ENCODE measurements at places on chromosomes 7 and 10.
A peak's percentile ranks its signal among the peaks of the same experiment; 100 is the strongest.

- no peak for DNase-seq
Observed at GRCh38 chr10:7312488-7312857, 98.4 kb downstream of the SFMBT2 start.

DNA sequence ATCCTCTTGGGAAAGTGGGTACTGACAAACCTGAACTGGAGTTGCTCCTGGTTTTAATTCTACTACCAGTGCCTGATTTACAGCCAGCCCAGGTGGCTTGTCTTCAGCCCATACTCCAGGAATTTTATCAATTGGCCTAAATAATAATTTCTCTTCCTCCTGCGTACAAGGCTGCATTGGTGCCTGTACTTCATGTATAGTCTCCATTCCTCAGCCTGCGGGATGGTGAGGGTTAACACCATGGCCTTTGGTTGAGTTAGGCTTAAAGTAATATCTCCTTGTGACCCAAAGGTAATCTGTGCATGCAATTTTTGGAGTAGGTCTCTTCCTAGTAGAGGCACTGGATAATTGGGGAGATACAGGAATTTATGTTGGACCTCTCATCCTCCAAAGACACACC lies 5.5 kb upstream of the ZNF117 start:
- DNase-seq: no peak

DNA sequence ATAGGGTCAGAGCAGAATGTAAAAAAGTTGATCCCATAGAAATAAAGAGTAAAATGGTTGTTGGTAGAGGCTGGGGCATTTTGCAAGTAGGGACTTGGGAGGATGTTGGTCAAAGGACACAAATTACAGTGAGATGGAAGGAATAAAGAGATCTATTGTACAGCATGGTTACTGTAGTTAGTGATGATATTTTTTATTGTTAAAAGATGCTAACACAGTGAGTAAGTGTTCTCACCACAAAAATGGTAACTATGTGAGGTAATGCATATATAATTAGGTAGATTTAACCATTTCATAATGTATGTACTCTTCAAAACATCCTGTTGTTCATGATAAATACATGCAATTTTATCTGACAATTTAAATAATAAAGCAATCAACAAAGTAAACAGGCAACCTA lies 280.7 kb upstream of the MAGI2 start:
- DNase-seq: no peak

GRCh38 chr10:108393089-108393488 lies 1228.6 kb upstream of the SORCS1 start:
- no peak for DNase-seq

DNA sequence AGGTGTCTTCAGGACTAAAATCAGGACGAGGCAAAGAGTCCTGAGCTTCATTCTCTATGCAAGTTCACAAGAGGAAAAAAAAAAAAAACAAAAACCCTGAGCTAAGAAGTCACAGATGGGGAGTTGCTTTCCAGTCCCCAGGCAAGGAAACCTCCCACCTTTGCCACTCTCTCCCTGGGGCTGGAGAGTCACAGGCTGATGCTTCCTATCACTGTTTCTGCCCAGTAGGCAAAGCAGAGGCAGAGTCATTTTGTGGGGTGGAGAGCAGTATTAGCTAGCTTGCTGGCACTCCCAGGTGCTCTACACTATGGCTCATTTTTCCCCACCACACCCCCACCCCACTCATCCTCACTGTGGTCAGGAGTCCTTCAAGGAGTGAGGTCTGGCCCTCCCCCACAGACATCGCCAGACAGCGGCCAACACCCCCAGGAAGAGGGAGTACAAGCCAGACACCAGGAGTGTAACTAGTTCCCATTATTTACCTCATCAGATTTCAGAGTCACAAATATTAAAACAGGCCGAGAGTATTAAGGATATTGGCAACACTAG lies 34.6 kb upstream of the UNC5B start:
- no peak for DNase-seq

DNA sequence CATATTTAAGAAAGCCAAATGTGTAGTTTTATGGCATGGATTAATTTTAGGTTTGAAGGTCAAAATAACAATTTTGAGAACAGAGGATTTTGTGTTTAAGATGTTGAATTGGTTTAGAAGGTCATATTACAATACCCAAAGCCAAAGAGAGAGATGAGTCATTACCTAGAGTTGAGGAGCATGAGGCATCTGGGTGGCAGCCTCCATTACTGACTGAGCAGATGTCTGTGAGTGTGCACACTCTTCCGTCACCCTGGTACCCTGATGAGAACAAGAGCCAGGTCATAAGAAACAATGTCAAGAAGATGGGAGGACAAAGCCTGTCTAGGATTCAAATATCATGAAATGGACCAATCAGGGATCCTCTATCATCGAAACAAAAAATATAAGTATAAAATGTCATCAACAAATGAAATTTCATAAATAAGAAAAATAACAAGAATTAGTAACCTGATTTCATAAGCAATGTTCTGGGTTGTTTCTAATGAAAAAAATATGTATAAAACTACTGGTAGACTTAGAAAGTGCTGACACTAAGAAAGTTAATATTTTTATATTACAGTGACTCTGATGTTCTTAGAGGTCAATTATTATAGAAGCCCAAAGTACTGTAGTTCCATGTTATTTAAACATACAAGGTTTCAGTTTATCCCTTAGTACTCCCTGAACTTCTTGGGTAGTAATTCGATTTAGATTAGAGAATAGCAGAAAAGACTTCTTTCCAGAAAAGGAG lies 20.0 kb downstream of the CUBN start:
- DNase-seq: peak; percentile 88

DNA sequence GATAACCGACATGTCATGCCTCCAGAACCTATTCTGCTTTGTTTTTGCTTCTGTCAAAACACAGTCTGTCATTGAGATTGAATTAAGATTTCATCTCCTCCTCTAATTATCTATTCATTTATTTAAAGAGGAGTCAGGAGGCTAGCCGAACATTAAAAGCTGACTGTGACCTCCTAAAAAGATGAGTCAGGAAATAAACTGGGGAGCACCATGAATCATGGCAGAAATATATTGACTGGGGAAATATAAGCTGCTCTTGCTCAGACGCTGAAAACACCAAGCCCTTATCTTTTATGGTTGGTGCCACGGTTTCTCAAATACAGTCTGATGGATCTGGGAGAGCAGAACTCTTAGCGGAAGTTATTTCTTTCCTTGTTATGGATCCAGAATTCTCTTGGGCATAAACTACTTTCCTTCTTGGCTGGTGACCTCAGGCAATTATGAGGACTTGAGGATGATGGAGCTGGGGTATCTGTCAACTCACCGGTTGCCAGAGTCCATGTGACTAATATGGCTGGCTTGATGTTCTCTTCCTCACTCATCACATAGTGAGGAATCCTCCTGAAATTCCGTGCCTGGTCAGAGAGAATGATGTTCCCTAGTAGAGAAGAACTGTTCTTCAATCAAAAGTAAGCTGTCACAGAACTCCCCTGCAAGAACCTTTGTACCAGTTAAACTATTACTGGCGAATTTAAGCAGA lies 307.6 kb upstream of the PHYHIPL start:
- DNase-seq: peak; percentile 58

DNA sequence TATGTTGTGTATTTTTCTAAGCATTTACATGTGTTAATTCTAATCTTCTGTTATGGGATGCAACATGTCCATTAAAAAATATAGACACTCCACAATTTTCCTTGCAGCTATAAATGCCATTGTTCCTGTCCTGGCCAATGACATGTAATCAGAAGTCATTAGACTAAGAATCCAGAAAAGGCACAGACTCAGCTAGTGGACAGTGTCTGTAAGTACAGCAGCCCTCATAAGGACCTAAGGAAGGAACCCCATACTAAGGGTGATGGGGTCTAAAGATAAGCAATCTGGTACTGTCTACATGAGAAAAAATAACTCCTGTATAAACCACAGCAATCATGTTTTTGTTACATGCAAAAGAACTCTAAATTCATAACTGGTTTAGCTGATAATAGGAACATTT lies 115.9 kb downstream of the GPR85 start:
- DNase-seq: no peak

DNA sequence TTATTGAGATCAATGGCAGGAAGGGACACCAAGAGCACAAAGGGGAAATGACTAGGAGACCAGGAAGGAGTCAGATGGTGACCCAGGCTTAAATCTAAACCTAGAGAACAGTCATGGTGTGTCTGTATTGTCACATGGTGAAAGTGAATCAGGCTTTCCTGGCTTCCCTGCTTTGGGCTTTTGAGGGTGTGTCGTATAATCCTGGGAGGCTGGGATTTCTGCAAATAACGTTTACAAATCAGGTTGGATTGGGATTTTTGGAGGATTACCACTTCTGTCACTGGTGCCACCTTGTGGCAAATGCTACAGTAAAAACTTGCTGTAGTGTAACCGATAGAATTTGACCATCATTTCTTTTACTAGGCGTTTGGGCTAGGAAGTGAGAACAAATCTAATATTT lies 502.6 kb downstream of the NRG3 start:
- DNase-seq: no peak

- no peak for DNase-seq
Observed at GRCh38 chr10:95441547-95441923, 119.6 kb downstream of the SORBS1 start.

DNA sequence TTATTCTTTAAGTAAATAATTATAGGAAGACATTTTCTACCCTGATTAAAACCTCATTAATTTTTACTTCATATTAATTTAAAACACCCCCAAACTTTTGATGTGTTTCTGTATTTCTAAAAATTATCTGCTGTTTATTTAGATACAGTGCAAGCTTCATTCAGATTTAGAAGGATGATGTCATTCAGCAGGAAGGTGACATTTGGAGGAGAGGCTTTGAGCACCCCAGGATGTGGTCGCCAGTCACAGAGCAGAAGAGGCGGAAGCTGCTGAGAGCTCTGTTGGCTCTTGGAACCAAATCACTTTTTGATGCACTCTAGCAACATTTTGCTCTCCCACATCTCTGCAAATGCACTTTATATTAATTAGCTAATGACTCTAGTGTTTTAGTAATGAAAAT lies 233.9 kb upstream of the CACNA2D1 start:
- DNase-seq: peak; percentile 13

GRCh38 chr7:144027974-144028373 lies 20.8 kb upstream of the OR2A5 start:
- peak; percentile 58 for DNase-seq

DNA sequence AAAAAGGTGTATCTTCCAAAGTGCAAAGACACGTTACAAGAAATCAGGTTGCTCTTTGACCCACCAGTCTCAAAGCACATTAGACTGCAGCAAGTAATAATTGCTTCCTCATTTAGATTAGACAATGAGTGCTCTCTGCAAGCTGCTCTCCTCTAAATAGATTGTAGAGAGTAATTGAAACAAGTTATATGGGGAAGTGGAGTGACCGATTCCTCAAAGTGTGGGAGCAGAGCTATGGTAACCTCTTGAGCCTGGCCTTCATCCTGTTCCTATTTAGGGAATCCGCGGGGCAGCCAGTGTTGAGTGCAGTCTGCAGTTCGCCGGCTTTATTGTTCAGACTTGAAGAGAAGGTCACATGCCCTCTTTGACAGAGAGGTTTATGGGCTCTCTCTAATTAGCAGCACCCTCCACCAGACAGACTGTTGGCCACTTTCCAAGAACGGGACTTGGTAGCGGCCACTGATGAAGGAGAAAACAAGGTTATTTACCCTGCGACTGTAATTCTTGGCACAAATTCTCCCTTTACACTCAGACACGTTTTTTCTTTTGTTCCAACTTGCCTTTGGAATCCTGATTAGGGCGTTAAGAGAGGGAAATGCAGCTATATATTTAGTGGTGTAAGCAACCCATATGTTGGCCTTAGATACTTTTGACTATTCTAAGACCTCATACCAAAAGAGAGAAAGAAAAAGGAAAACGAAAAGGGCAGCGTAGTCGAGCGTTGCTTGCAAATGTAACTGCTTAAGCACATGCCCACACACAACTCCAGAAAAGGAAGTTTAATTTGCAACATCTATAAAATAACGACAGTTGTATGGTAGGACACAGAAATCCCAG lies 107.5 kb downstream of the REEP3 start:
- peak; percentile 59 for DNase-seq

GRCh38 chr7:137635874-137636273 lies 210.9 kb downstream of the DGKI start:
- no peak for DNase-seq

DNA sequence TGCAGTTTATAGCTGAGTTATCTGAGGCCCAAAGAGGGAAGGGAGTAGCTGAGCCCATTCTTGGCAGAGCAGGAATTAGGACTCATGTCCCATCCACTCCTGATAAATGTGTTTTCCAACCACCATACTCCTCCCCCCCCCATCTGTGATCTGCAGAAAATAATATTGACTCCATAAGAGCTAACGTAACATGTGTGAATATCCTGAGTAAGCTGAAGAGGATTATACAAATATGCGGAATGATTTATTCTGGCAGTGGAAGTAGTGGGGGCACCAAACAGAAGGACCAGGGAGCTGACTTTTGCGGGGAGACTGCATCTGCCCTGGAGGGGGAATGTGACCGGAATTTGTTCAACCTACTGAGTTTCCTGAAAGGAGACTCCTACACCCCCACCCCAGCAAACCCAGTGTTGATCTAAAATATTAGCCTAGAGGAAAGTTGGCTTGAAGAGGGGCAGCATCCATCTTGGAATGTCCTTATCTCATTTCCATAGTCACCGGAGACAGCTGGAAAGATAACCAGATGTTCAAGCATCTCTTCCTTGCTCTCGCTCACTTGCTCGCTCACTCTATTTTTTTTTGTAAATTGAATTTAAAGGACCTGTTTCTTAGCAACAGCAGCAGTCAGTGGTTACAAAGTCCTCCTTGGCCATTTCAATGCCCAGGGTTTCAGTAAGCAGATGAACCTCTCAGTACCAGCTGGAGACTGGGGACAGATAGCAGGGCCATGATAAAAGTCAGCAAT lies 114.7 kb downstream of the RPS24 start:
- DNase-seq: no peak

GRCh38 chr10:10520491-10521385 lies 496.9 kb upstream of the CELF2 start:
- DNase-seq: no peak

DNA sequence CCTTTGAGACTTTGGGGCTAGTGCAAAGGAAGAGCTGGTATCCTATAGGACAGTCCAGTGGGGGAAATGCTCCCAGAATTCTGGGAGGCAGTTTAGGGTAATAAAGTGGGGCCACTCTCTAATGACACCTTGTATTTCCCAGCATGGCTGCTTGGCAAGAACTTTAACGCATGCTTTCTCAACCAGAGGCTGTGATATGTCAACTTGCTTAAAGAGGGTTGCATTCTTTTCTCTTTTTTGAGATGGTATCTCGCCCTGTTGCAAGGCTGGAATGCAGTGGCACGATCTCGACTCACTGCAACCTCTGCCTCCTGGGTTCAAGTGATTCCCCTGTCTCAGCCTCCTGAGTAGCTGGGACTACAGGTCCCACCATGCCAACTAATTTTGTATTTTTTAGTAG lies 38.4 kb downstream of the ALDH18A1 start:
- no peak for DNase-seq

GRCh38 chr10:100143756-100144155 lies 42.1 kb downstream of the ERLIN1 start:
- no peak for DNase-seq

DNA sequence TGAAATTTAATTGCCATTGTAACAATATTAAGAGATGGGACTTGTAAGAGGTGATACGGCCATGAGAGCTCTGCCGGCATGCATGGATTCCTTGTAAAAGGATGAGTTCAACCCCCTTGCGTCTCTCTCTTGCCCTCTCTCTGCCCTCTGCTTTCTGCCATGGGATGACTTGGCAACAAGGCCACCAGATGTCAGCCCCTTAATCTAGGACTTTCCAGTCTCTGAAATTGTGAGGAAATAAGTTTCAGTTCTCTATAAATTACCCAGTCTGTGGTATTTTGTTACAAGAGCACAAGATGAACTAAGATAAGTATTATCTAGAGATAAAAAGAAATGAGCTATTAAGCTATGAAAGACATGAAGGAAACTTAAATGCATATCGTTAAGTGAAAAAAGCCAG lies 145.7 kb upstream of the AHR start:
- DNase-seq: no peak

GRCh38 chr10:101902820-101903145 lies 59.2 kb upstream of the KCNIP2 start:
- DNase-seq: no peak

Measured in LHCN-M2 (cell line).